HFFc6 (cell line): ENCODE measurements at places on chromosomes 7 and 10. TPM values are rescaled to one million over a fixed set of nuclear protein-coding genes. Genes with fewer than 3 reads are reported as not detected.

DNA sequence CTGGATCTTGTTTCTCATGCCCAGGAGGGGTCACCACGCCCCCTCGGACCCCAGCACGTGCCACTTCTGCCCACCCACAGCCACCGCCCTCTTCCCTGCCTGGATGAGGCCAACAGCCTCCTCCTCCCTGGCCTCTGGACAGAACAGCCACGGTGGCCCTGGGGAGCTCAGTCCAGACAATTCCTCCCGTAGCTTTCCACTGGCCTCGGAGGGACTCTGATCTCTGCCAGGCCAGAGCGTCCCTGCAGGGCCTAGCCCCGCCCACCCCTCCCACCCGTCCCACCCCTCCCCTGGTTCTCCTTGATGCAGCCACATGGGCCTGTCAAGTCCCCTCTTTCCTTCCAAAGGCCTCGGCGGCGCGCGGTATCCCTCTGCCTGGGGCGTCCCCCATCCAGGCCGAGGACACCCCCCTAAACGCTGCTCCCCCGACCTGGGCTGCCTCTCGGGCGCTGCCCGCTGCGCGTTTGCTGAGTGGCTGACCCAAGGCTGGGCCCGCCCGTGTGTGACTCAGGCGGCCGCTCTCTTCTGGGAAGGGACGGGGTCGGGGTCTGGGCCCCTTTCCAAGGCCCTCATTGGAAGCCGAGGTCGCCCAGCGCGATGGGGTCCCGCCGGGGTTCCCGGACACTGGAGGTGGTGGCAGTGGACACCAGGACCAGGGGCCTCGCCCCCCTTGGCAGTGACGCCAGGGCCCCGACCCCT, 557 bp downstream of the TMEM120A start:
- peak; percentile 62 for DNase-seq
- peaks cover 4% of the 10 kb centered on the region; the same call in 1 of the 2 replicates for H3K27me3 ChIP-seq
- peaks cover 14% of the 10 kb centered on the region for H3K4me1 ChIP-seq
- H3K4me3 ChIP-seq = peak overlapping the region; percentile 85
- H3K27ac ChIP-seq = peak overlapping the region; percentile 74

HOXA7 gene
- total RNA-seq = 7.2 to 10.0 TPM (median 7.4 TPM) in 3 replicates

GRCh38 chr10:23448802-23449570, 10.1 kb downstream of the OTUD1 start:
- H3K27ac ChIP-seq = no peak overlapping the region
- H3K27me3 ChIP-seq = no peaks in the 10 kb centered on the region; the same call in 1 of the 2 replicates
- DNase-seq = no peak
- no peaks in the 10 kb centered on the region for H3K4me1 ChIP-seq
- H3K4me3 ChIP-seq = no peak overlapping the region

DNA sequence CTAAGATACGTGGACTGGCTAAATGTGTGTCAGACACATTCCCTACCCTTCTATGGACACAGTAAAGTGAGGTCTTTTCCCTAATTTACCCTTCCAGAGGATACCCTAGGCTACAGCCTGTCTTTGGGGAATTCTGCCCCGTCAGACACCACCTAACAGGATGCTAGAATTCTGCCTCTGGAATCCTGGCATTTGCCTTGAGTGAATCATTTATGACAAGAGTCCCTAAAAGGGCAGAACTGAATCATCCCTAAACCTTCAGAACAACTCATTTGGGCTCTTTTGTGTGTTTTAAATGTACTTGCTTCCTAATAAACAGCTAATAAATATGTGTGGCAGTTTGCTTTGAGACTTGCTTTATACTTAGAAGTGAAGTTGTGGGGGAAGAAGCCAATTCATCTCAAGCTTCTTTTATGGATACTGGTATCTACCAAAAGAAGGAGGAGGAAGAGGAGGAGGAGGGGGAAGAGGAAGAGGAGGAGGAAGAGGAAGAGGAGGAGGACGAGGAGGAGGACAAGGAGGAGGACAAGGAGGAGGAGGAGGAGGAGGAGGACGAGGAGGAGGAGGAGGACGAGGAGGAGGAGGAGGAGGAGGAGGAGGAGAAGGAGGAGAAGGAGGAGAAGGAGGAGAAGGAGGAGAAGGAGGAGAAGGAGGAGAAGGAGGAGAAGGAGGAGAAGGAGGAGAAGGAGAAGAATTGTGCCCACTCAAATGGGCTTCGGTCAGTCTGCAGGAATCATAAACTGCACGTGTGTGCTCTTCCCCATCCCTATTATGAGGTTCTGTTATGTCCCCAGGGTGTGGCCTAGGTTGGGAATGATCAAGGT, 27.1 kb downstream of the PARP12 start:
- H3K4me3 ChIP-seq = peak overlapping the region; percentile 78
- peak overlapping the region; percentile 81 for H3K27ac ChIP-seq
- peaks cover 1% of the 10 kb centered on the region; the same call in 1 of the 2 replicates for H3K27me3 ChIP-seq
- H3K36me3 ChIP-seq = peaks cover 8% of the 10 kb centered on the region
- peak; percentile 76 for DNase-seq

- H3K4me1 ChIP-seq = peaks cover 46% of the 10 kb centered on the region
- H3K36me3 ChIP-seq = no peaks in the 10 kb centered on the region
- peak overlapping the region; percentile 64 for H3K4me3 ChIP-seq
- peak; percentile 81 for DNase-seq
- peaks cover 5% of the 10 kb centered on the region; the same call in 1 of the 2 replicates for H3K27me3 ChIP-seq
These were observed 30.1 kb upstream of the CDHR3 start for GRCh38 chr7:105932835-105933477.

UPP1 gene
- total RNA-seq = 16.0 to 26.3 TPM (median 21.5 TPM) in 3 replicates

GRCh38 chr10:79236433-79236765, 110.9 kb upstream of the PPIF start:
- DNase-seq = no peak
- peaks cover 8% of the 10 kb centered on the region; the same call in 1 of the 2 replicates for H3K36me3 ChIP-seq
- H3K4me1 ChIP-seq = peaks cover 80% of the 10 kb centered on the region
- no peak overlapping the region for H3K4me3 ChIP-seq
- H3K27ac ChIP-seq = no peak overlapping the region
- peaks cover 2% of the 10 kb centered on the region; the same call in 1 of the 2 replicates for H3K27me3 ChIP-seq

CHST3 gene
- 34.9 and 45.9 TPM in 2 replicates for total RNA-seq

DNA sequence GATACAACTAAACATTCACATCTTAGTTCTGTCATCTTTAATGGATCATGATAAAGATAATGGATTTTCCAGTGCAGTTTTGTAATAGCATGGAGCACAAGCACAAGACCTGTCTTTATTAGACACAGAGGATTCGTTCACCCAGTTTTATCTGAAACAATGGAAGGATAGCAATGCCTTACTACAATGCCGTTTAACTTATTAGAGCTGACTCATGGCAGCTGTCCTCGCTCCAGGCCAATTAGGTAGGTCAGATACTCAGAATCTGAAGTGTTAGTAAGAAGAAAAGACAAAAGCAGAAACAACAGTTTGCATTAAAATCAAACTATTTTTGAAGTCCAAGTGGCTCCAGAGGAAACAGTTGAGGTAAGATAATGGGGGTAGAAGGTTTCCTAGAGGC, 12.8 kb downstream of the OR13A1 start:
- no peaks in the 10 kb centered on the region for H3K4me1 ChIP-seq
- no peak overlapping the region for H3K27ac ChIP-seq
- DNase-seq = no peak

GRCh38 chr10:124705381-124705740, 38.8 kb downstream of the FAM53B start:
- DNase-seq = no peak
- no peak overlapping the region for H3K27ac ChIP-seq
- peaks cover 1% of the 10 kb centered on the region; the same call in 1 of the 2 replicates for H3K27me3 ChIP-seq
- peaks cover 8% of the 10 kb centered on the region for H3K4me1 ChIP-seq
- H3K4me3 ChIP-seq = no peak overlapping the region

DNA sequence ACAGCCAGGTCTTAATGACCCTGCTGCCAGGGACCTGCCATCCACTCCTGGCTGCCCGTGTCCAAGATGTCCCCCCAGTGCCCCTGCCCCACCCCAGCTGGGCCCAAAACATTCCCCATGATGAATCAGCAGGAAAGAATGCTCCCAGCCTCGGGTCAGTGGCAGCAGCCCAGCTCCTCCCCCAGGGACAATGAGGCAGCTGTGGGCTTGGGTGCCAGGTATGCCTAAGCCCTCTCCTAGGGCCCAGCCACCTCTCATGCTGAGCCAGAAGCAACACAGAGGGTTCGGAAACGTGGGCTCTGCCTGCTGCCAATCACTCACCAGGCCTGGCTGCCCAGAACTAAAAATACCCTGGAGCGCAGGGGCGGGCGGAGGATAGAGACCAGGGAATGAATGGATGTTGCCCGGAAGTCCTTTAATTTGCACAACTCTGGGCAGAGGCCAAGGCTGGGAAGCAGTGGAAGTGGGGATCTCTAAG, 1.5 kb upstream of the LOXL4 start:
- H3K4me3 ChIP-seq = peak overlapping the region; percentile 83
- no peaks in the 10 kb centered on the region for H3K36me3 ChIP-seq
- DNase-seq = peak; percentile 76
- peaks cover 8% of the 10 kb centered on the region for H3K27me3 ChIP-seq
- H3K27ac ChIP-seq = peak overlapping the region; percentile 83
- peaks cover 50% of the 10 kb centered on the region for H3K4me1 ChIP-seq

- H3K27ac ChIP-seq = no peak overlapping the region
- H3K27me3 ChIP-seq = peaks cover 1% of the 10 kb centered on the region
- no peaks in the 10 kb centered on the region for H3K4me1 ChIP-seq
- H3K4me3 ChIP-seq = no peak overlapping the region
These were observed 447.4 kb upstream of the PFKP start for GRCh38 chr10:2619916-2620315.

GRCh38 chr10:116276981-116277380, 4.0 kb upstream of the GFRA1 start:
- peaks cover 4% of the 10 kb centered on the region; the same call in 1 of the 2 replicates for H3K27me3 ChIP-seq
- DNase-seq = no peak
- H3K36me3 ChIP-seq = no peaks in the 10 kb centered on the region
- peaks cover 62% of the 10 kb centered on the region for H3K4me1 ChIP-seq
- no peak overlapping the region for H3K4me3 ChIP-seq

DNA sequence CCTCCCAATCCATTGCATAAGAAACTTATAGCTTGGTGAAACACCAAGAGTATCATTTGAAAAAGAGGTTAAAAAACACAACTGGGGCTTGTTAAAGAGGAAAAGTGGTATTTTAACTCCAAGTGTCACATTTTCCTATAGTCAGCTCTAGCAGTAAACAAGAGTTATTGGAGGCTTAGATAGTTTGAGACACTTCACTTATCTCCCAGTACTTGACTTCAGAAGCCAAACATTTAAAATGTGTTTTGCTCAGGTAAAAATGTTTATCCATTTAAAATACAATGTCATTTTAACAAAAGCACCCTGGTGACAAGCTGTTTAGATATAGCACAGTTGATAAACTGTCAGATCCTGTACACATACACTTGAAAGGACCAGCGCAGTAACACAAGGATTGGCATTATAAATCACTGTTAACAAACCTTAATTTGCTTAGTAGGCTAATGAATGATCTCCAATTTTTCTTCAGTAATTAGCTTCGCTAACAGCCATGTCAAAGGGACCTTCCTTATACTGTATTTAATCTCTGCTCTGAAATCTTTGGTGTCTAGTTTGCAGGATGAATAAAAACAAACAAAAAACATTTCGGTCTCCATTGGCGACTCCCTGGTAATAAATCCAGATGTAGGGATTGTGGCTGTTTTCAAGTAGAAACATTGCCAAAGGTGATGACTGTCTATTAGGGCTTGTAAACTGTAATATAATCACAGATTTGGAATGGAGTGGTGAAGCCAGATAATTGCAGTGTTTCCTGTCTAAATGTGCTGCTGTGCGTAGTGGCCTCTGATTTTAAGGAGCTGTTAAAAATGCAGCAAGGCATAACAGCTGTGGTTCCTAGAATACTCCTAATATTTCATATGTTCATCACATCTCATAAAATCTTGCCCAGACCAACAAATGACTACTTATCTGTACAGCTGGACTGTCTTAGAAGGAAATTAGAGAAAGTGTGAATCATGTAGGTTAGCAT, 545.1 kb downstream of the AUTS2 start:
- H3K4me1 ChIP-seq = no peaks in the 10 kb centered on the region
- no peak for DNase-seq
- H3K36me3 ChIP-seq = no peaks in the 10 kb centered on the region
- H3K4me3 ChIP-seq = no peak overlapping the region

GRCh38 chr10:88725798-88726197, 19.7 kb downstream of the LIPK start:
- no peak overlapping the region for H3K4me3 ChIP-seq
- no peaks in the 10 kb centered on the region for H3K4me1 ChIP-seq
- no peaks in the 10 kb centered on the region for H3K36me3 ChIP-seq
- DNase-seq = no peak
- H3K27me3 ChIP-seq = peaks cover 33% of the 10 kb centered on the region

MNX1 gene
- not detected in 3 replicates for total RNA-seq

DNA sequence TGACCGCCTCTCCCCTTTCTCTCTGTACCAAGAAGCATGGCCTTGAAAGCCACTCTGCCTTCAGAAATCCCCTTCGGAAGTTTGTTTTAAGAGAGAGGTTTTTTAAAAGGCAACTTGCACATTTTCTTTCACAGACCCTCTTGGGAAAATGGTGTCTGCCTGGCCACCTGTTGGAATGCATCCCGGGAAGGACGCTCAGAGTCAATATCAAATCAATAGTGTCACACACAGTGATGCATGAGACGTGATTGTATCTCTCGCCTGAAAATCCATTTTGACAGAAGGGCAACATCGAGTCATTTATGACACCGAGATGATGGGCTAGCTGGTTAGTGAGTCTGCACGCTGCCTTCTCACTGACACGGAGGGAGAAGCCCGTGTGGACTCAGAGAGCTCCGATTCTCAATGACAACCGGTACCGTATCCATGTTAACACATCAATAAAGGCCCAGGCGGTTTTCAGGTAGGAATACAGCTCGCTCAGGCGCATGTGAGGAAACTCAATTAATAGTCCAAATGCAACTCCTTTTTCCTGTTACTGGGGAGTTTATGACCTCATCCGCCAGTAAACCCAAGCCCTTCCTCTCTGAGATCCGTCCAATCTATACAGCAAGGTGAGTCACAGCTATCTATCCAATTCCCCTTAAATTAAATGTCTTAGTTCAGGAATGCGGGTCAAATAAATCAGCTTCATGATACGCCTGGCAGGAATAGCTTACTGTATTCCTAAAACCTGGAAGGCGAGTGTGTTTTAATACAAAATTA, 621.5 kb upstream of the MKI67 start:
- no peaks in the 10 kb centered on the region; the same call in 1 of the 2 replicates for H3K27me3 ChIP-seq
- H3K4me3 ChIP-seq = no peak overlapping the region
- DNase-seq = no peak
- no peaks in the 10 kb centered on the region; the same call in 1 of the 2 replicates for H3K36me3 ChIP-seq

DNA sequence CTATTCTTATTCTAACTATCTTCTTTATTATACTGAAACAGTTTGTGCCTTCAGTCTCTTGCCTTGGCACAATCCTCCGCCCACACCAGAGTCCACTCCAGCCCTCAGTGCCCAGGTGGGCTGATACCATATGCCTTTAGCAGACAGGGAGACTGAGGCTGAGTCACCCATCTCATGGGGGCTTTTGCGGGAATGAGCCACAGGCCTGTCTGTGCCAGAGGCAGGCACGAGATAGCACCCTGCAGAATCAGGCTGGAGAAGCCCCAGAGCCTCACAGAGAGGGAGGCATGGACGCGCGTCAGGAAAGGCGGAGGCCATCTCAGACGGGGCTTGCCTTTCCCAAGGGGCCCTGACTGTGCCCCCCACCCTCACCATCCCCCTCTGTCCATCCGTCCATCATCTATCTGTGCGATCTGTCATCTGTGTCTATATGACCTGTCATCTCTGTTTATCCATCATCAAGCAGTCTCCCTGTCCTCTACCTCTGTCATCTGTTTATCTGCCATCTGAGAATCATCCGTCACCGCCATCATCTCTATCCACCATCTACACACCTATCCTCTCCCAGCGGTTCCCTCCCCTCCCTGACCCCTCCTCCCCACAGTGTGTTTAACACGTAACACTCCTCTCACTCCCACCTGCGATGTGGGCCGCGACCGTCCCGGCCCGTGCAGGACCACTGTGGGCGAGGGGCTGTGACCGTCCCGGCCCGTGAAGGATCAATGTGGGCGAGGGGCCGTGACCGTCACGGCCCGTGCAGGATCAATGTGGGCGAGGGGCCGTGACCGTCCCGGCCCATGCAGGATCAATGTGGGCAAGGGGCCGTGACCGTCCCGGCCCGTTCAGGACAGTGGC, 7.3 kb upstream of the ADAP1 start:
- no peak overlapping the region for H3K4me3 ChIP-seq
- no peaks in the 10 kb centered on the region for H3K36me3 ChIP-seq
- peaks cover 8% of the 10 kb centered on the region for H3K27me3 ChIP-seq
